Muscle of leg (tissue), 16 donors: ENCODE measurements at places on chromosomes 7 and 10. TPM values are rescaled to one million over a fixed set of nuclear protein-coding genes. Genes with fewer than 3 reads are reported as not detected.

DNA sequence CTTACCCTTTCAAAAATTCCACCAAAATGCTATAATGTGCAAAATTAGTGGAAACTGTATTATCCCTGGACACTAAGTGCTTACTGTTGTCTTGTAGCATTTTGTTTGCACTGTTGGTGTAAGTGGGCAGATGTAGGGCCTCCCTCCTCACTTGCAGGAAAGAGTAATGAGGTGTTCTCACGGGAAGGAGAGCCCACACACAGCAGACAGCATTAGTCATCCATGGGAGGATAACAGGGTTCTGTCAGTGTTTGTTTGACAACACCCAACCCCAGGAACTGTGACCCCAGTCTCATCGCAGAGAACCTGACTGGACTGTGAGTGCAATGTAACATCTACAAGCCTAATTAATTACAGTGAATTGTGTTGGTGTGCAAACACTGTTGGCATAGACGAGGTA is 58.7 kb upstream of the VSTM2A start:
- no peak for DNase-seq

The PRLHR gene
- polyA plus RNA-seq = not detected

DNA sequence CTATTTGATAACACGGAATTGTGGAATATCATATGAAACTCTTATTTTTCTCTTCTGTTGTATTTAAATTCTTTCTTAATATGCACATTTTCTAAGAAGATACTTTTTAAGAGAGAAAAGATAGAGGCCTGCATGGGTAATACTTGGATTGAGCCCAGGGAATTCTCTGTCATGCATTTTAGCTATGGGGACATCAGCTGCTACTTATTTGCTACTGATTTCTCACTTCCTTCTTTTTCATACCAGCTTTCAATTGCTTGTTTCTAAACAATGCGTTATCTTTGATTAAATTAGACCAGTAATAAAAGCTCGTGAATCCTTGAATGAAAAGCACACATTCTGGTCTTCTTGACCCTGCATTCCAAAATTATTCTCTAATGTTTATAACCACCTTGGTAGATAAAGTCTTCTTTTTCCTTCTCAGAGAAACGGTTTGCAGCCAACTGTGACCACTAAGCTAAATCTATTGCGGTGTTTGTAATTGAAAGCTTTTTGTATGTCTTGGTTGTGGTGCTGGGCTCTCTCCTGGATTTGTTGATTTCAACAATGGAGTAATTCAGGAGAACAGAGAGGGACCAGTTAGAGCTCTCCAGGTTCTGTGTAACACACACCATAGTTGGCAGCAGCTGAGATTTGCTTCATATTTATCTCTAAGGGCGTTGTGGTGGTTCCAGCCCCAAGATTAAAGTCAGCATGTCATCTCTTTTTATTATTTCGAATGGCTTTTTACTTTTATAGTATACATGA is 139.3 kb downstream of the PPP1R9A start:
- DNase-seq = peak; percentile 82

The PTPRN2 gene
- polyA plus RNA-seq = 2.0 TPM

DNA sequence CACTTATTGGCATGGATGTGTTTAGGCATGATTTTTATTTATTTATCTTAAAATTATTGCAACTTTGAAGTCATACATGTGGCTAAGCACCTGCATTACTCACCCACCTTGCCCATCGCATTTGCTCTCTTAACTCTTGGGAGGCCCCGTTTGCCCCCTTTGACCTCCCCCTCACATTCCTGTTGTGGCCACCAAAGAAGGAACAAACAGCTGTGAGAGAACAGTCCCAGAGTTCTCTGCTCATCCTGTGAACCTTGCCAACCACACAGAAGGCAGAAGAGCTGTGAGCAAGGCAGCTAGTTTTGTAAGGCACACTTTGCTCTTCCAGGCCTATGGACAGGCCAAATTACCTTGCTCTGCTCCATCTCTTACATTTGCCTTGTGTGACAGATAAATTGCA is 23.6 kb upstream of the FGL2 start:
- peak; percentile 53 for DNase-seq

DNA sequence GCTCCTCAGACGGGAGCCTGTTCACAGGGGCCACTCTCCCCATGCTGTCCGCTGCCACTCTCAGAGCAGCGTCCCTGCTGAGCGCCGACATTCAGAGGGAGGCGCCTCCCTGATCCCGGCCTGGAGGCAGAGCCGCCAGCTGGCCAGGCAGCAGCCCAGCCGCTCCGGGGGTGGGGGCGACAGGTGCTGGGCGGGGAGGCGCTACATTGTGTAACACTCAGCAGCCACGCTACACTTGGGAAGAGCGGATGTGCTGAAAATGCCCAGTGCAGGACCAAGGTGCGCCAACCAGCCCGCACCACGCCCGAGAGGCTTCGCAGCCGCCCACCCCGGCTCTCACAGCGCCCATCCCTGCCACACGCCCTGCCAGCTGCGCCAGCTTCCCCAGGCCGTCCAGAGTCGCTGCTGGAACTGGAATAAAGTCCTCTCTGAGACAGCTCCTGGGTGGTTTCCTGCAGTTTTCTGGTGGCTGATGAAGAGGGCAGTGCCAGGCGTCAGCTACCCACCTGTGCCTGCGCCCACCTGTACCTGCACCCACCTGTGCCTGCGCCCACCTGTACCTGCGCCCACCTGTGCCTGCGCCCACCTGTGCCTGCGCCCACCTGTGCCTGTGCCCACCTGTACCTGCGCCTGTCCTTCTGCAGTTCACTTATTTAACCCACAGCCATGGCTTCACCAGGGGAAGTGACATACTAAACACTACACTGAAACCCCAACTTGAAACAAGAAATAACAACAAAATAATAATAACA is 25.7 kb downstream of the STK32C start:
- DNase-seq = peak; percentile 62
